ENCODE measurements at places on chromosomes 2 and 18.

- DNase-seq, result no peak
Observed at GRCh38 chr2:215900843-215901242, 112.5 kb downstream of the MREG start.

DNA sequence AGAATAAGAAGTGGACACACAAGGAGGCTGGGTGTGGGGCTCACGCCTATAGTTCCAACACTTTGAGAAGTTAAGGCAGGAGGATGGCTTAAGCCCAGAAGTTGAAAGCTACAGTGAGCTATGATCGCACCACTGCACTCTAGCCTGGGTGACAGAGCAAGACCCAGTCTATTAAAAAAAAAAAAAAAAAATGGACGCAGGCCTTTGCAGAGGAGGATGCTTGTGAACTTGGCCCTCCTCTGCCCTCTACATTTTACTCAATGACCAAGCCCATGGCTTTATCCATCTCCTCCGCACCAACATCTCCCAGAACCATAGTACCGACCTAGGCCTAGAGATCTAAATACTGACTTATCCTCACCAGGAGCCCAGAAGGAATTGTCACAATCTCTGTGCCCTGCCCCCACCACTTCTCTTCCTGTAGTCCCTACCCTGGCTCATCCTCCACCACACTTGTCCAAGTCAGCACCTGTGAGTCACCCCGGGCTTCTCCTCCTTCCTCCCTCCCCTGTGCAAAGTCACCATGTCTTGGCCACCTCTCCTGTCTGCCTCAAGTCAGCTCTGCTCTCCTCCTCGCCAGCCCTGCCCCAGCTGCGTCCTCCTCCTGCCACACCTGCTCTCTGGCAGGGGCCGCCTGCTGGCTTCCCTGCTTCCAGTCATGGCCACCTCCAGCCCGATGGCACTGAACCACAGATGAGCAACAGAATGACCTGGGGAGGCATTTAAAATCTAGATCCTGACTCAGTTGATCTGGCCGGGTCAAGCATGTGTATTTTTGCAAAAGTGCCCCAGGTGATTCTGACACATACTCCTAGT is 35.8 kb upstream of the ASPRV1 start:
- DNase-seq, result no peak

- no peak for DNase-seq
Observed at GRCh38 chr2:216017365-216017764, 4.0 kb upstream of the MREG start.

DNA sequence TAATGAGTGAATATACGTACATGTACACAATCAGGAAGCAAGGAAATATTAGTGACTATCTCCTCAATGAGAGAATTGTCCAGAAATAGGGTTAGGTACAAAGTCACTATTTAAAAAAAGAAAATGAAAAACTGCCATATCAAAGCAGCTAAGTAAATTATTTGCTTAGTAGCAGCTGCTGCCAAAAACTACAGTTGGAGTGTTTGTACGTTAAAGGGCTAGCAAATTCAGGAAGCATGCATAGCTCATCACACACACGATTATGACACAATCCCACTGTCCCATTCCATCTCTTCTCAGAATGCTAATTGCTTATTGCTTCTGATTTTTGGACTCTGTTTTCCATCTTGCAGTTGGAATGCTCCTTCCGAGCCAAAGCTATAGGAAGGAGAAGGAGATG is 2012.5 kb upstream of the LRRTM1 start:
- no peak for DNase-seq

GRCh38 chr18:36181898-36182506 is 5.3 kb upstream of the MOCOS start:
- no peak for DNase-seq

DNA sequence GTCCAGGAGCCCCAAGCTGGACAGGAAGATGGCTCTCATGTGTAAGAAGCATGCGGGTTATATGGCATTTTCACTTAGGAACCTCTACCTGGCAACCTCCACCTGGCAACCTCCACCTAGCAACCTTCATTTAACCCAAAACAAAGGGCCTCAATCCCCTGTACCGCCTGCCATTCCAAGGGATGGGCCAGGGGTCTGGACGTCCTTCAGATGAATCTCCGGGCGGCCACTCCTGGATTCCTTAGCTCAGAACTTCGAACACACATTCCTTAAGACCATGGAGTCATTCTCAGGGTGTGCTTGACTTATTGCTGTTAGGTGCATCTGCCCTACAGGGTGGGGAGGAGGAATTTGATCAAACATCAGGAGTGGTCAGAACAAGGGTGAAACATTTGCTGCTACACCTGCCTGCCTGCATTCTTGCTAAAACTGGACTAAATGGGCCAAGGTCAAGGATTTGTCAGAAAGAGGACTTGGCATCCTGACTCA is 277.6 kb downstream of the PHLPP1 start:
- DNase-seq, result no peak

DNA sequence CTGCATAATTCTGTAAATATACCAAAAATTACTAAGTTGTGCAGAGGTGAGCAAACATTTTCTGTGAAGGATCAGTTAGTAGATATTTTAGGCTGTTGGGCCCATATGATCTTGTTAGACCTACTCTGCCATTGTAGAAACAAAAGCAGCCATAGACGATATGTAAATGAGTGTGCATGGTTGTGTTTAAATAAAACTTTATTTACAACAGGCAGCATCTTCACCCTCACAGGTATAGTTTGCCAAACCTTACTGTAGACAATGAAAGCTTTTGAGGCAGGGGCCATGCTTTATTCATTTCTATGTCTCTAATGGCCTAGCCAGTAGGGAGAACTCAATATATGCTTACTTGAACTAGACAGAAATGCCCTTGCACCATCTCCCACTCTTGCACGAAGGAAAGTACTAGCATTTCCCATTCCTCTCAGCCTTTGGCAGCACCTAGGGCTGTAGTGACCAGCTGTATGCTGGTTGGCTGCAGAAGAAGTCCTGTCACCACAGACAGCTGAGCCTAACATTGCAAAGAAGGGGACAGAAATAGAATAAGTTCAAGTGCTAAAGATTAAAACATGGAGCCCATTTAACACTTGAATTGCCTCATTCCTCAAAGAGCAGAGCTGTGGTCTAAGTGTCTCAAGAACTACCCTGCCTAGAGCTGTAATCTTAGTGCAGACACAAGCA is 305.1 kb upstream of the MGAT5 start:
- DNase-seq, result no peak

GRCh38 chr2:98470851-98471255 is 26.2 kb downstream of the INPP4A start:
- no peak for DNase-seq

DNA sequence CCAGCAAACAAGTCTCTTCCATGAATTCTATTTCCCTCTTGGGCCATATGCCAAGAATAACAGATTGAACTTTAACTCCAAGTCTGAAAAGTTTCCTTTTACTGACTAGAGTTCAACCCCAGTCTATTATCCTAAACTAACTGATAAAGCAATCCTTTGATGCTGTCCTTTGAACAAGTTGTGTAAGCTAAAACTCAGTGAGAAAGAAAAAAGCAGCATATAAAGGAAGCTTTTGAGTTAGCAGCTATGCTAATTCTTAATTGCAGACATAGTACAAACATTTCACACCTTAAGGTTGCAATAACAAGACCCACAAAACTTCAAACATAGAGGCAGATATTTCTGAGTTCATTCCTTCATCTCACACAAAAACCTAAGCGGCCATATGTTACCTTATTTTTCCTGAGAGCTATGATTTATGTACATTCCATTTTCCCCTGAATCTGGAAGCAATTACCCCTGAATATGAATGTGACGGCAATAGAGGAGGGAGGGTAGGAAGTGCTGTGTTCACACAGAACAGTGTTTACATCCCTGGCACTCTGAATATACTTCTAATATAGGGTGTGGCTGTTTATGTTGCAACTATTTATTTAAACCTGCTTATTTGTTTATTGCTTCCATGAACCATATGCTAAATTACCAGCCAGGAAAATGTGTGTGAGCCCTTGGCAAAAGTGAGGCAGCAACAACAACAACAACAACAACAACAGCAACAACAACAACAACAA is 180.6 kb downstream of the IRS1 start:
- DNase-seq, result no peak

- no peak for DNase-seq
Observed at GRCh38 chr2:85725451-85725850, 28.3 kb upstream of the ATOH8 start.

DNA sequence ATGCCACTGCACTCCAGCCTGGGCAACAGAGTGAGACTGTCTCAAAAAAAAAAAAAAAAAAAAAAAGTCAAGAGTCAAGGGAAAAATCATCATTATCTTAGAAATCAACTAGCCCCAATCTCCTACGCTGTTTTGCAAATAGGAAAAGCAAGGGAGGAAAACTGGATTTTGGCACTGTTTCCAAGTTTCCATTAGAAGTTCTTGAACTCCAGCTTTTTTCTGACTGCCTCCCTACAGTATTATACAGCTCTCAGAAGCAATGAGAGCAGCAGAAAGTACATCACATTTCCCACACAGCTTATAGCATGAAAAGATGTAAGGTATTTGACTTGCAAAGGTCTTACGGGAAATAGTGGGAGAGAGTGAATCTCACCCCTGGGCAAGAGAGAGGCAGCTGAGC is 127.8 kb downstream of the OSR1 start:
- DNase-seq, result no peak

DNA sequence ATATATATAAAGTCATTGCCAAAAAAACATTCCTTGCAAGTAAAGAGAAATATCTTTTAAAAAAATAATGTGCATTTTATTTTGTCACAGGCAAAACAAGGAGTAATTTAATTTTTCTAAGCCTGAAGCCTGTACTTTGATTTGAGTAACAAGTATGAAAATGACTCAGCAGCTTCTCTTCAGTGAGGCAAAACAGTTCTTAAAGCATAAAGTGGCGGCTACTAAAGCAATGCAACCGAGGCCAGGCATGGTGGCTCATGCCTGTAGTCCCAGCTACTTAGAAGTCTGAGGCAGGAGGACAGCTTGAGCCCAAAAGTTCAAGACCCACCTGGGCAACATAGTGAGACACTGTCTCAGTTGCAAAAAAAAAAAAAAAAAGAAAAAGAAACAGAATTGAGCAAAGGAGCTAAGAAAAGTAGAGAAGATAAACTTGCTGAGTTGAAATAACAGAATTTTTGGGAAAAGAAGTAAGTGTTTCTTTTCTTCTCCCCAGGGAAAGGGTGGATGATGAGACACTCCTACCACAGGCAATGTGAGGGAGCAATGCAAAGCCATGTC is 29.6 kb downstream of the DOK1 start:
- DNase-seq, result no peak

- DNase-seq, result no peak
Observed at GRCh38 chr2:20488201-20488641, 41.3 kb downstream of the RHOB start.

DNA sequence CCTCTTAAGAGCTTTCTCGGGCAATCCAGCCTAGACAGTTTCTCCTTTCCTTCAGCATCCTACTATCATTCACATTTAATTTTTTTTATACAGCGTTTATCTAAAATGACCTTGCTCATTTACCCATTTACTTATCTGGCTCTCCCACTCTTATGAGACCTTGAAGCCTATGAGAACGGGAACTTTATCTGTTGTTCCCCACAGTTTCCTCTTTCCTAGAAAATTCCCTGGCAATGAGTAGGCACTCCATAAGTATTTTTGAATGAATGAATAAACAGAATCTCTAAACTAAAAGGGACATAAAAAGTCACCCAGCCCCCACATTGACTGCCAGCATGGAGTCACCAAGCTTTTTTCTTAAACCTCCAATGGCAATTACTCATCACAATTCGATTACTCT is 353.2 kb downstream of the METTL4 start:
- no peak for DNase-seq

DNA sequence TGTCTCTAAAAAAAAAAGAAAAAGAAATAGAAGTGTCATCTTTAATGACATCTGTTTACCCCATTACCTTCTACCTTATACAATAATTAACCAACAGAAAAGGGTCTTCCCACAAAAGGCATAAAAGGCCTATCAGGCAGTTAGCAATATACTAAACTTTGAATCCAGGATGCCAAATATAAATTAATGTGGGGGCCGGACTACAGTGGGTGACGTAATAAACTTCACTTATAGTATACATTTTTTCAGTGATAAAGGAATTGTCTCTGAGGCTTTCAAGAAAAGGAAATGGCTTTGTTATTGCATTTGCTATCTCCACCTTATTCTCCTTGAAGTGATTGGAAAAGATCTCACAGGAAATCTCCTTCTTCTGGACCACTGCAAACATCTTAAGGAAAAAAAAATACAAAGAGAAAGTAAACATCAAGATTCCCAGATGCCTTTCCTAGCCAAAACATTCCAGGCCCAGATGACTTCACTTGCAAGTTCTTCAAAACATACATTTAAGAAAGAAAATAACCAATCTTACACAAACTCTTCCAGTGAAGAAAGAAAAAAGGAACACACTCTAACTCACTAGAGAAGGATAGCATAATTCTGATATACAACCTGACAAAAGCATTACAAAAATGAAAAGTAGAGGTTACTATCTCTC is 126.2 kb upstream of the CAB39 start:
- DNase-seq, result no peak

DNA sequence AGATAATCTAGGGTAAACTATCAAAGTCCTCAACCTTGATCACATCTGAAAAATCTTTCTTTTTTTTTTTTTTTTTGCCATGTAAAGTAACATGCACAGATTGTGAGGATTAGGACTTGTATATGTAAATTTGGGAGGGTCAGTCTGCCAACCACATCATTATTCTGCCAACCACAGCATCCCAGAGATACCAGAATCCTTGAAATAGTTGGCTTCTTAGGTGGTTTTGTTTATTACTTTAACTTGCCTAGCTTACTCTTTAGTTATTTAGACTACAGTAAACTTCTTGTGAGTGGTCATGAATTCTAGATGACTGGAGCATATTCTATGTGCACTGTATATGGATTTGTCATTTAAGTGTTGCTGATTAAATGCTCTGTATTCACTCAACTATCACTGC is 242.1 kb upstream of the RBMS1 start:
- no peak for DNase-seq

DNA sequence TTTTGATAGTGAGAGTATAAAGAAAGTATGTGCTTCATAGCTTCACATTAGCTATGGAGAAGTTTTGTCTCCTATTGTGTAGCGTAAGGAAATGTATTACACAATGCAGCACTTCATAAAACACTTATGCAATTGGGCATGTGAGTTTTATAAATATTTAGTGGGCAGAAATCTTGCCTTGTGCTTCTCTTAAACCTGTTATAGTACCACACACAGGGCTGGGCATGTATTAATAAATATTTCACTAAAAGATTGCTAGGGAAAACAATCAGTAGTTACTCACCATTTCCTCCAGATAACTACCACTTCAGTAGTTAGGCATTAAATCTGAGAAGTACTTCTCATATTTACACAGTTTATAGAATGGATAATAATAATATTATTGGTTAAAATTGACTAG is 1080.8 kb upstream of the PIK3C3 start:
- no peak for DNase-seq

- no peak for DNase-seq
Observed at GRCh38 chr18:26703170-26703930, 155.0 kb upstream of the KCTD1 start.

DNA sequence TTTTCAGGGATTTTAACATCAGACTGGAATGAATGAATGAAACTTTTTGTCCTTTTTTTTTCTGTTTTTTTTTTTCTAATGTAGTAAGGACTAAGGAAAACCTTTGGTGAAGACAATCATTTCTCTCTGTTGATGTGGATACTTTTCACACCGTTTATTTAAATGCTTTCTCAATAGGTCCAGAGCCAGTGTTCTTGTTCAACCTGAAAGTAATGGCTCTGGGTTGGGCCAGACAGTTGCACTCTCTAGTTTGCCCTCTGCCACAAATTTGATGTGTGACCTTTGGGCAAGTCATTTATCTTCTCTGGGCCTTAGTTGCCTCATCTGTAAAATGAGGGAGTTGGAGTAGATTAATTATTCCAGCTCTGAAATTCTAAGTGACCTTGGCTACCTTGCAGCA is 53.4 kb downstream of the SMAD4 start:
- no peak for DNase-seq

Data from KG1 (cell line).